Tibial nerve (tissue), 4 donors: ENCODE measurements at places on chromosomes 5 and 9.
A peak's percentile ranks its signal among the peaks of the same experiment; 100 is the strongest.

DNA sequence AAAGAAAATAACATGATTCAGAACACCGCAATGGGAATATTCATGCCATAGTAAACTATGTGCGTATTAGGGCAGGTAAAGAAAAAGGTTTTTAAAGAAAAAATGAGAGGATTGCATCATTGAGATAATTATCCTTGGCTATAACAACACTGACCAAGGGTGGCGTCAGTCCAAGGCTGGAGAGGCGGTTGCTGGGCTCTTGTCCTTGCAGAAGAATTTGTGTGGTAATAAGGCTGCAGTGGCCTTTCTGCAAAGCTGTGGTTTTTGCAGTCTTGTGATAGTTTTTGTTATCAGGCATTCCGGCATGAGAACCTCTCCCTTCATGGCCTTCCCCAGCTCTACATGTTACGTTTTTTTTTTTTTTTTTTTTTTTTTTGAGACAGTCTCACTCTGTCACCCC lies 14.0 kb downstream of the BOD1 start:
- peak; percentile 57 for DNase-seq

GRCh38 chr9:117936185-117937130 lies 232.3 kb downstream of the TLR4 start:
- no peak for DNase-seq

DNA sequence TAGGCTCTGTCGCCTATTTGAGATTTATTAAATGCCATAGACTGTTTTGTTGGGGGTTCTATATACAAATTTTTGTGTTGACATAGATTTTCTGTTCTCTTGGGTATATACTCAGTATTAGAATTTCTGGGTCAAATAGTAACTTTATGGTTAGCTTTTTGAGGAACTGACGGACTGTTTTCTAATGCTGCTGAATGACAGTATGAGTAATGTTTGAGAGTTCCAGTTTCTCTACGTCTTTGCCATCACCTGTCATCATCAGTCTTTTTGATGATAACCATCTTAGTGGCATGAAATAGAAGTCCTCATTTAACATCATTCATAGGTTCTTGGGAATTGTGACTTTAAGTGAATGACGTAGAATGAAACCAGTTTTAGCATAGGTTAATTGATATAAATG lies 60.1 kb downstream of the CCDC171 start:
- DNase-seq: no peak

GRCh38 chr9:133845440-133845839 lies 107.3 kb upstream of the SARDH start:
- DNase-seq: peak; percentile 36

GRCh38 chr5:172771439-172772111 lies 580 bp upstream of the DUSP1 start:
- DNase-seq: no peak

DNA sequence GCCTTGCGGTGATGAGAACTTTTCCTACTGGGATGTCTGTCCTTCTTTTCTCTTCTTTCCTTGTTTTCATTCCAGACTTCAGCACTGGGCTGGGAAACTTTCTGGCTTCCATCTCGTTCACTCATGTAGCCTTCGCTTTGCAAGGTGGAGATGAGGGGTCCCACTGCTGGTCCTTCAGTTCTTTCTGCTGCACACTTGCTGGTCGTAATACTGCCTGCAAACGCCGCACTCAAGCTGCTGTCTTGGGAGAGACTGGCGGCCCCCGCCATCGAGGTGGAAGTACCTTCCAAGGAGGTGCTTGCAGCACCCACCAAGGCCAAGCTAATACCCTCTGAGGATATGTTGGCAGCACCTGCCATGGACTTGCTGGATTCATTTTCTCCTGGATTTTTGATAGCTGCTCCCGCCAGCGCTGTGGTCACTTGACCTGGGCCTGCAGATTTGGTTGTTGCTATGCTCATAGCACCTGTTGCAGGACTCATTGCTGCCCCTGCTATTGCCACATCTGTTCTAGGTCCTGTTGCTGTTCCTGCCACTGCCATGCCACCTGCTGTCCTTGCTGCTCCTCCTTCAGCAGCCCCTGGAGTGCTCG lies 3.0 kb downstream of the GARIN3 start:
- DNase-seq: no peak

DNA sequence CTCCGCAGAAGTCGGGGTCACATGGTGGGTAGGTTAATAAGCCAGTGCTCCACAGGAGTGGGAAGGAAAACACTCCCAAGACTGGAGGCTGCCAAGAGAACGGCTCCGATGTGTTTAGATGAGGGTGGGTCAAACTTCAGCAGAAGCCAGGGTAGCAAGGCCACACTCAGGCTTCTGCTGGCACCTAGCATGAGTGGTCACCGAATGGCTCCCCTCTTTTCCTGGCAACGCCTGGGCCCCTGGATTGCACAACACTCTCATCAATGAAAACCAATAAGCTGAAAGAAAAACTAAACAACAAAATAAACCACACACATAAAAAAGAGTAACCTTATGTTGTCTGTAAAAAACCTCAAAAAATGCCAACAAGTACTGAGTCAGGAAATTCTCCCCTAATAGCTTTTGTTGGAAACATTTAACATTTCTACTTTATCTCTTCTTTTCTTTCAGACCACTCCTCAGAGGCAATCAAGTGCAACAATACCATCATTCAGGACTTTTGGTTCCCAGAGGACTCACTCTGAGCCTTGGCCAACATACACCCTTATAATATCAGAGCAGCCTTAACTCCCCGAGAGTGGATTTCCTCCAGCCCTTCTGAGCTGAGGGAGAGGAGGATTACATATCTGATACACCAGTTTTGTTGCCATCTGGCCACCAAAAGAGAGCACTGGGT lies 279.9 kb downstream of the ENC1 start:
- DNase-seq: no peak

- no peak for DNase-seq
These were observed 4.2 kb downstream of the PRKACG start for GRCh38 chr9:69009708-69010107.

DNA sequence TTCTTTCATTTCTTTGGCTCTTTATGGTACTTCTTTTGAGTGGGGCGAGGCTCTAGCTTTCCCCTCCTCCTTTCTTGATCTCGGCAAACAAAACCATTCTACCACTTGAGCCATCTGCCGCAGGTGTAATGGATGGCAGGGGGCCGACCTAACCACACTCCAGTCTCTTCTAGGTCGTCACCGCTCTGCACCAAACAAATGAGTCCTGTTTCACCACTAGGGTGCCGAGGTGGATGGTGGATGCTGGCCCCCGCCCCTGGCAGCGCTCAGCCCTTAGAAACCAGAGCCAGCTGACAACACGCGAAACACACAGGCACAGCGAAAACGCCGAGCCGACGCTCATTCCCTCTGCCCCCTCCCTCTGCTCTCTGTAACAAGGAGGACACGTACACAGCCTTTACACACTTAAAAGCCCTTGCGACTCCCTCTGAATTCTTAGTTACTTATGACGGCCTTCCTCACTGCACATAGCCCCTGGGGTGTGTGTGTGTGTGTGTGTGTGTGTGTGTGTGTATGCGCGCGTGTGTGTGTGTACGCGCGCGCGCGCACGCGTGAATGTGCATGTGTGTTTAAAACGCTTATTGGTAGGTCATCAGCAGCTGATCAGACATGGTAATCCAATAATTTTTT lies 199.4 kb downstream of the MEF2C start:
- no peak for DNase-seq

GRCh38 chr5:125180231-125180829 lies 433.9 kb upstream of the ZNF608 start:
- no peak for DNase-seq

GRCh38 chr5:149110406-149110805 lies 30.9 kb upstream of the ABLIM3 start:
- DNase-seq: no peak

- no peak for DNase-seq
These were observed 8.7 kb upstream of the GRIN1 start for GRCh38 chr9:137130176-137130755.

- DNase-seq: no peak
These were observed 7.5 kb downstream of the NDFIP1 start for GRCh38 chr5:142115937-142116614.

- no peak for DNase-seq
These were observed 195.2 kb upstream of the TUT7 start for GRCh38 chr9:86549401-86549811.

GRCh38 chr5:107268241-107268640 lies 402.5 kb downstream of the EFNA5 start:
- no peak for DNase-seq

DNA sequence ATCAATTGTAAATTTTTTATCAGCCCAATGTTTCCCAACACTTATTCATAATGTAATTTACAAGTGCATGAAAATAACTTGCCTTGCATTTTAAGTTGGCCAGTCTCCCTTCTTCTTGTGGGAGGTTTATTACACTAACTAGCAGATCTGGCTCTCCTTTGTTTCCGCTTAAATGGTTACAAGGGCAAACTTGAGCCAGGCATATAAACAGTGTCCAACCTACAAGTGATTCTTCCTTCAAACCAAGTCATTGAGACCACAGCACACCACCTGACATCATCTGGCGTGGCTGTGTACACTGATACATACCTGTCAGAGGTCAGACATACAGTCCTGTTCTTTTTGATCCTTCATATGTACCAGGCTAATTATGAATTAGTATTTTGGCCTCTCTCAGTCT lies 80.1 kb downstream of the ALDH1A1 start:
- DNase-seq: no peak

GRCh38 chr9:35499029-35499700 lies 9.3 kb downstream of the RUSC2 start:
- no peak for DNase-seq

GRCh38 chr9:129493706-129494047 lies 127.2 kb downstream of the C9orf50 start:
- no peak for DNase-seq

DNA sequence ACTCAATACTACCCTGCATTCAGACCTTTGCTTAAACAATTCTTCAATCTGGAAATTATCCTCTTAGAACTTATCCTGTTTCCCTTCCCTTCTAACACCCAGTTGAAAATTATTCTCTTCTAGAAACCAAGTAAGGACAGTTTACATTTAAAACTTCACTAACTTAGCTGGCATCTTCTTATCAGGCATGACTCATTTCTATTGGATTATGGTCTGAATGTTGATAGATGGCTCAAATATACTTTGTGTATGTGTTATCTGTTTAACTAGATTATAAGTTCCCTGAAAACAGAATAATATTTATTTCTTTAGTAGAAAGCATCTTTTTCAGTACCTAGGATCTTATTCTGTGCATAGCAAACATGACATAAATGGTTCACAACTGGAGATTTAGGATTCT lies 161.9 kb downstream of the PPP2R2B start:
- no peak for DNase-seq

DNA sequence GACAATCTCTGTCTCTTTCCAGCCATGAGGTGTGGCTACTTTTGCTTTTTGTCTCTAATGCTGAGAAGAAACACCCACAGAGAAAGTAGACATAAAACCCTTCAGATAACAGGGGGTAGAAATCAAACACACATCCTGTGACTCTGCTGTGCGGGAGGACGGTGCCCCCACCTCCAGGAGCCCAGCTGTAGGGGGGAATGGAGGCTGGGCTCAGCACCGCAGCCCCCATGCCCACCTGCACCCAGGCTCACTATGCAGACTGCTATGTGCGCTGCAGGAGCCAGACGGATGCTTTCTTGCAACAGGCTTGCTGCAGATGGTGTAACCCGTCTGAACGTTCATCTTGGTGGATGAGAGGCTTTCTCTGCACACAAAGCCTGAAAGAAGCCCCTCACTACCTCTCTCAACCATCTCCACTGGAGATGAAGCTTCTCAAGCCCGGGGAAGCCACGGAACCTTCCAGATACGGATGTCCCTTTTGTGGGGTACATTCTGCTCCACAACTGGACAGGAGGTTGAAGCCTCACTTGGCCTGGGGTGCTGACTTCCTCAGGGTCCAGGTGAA lies 207.2 kb downstream of the GADD45G start:
- no peak for DNase-seq

DNA sequence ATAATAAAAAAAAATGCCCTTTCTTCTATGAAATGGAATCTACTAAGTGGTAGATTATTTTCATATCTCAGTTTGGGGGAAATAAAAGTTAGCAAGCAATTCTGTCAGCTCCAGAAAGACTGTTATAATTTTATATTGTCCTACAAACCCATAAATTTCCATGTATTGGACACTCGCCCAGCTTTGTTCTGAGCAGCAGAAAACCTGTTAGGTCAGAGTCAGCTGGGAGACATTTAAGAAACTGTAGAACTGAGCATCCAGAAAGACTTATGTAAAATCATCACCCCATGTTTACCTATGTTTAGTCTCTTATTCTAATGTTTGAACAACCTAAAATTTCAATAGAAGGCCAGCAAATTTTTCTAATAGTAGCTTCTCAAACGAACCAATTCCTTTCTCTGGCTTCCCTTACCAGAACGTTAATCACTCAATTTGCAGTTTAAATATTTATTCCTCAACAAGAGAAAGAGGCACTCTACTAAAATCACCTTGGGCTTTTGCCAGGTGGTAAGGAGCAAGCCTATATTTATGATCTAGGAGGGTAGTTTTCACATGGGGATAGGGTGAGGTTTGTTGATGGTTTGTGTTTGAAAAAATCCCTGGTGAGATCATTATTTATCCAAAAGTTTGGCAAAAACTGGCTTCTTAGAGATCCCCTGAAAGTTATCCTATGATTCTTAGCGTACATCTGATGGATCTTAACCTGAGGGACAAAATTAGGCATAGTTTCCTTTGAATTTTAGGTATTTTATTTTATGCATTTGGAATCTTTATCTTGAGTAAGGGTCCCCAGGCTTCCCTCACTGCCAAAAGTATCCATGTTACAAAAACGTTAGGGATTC lies 34.4 kb downstream of the MACROH2A1 start:
- no peak for DNase-seq
